Aorta (tissue), 5 donors: ENCODE measurements at places on chromosomes 3 and 15. TPM values are rescaled to one million over a fixed set of nuclear protein-coding genes. Genes with fewer than 3 reads are reported as not detected.

DNA sequence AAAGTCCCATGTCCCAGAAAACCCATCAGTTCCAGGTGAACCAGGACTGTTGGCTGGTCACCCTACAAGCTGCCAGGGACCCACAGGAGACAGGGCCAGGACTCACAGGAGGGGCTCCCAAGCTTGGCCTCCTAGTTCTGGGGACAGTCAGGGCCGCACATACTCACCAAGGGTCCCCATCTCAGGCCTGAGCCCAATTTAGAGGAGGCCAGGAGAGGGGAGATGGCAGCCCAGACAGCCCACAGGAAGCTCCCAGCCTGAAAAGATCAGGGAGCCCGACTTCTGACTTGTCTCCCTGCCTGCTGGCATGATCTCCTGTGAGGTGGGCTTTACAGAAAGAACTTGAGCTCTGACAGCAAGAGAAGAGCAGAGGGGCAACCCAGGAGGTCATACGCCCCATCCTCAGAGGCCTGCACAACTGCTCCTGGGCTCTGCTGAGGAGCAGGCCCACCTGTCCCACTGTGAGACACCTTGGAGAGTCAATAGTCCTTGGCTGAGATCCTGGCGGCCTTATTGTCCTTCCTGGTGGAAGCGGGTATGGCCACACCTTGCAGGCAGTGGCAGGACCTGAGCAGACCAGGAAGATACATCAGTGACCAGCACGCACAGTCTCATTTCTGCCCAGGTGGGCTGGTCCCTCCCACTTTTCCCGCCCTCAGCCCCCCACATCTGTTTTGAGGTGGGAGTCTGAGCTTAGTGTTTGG lies 2.5 kb upstream of the ISLR start:
- no peaks in the 10 kb centered on the region for H3K36me3 ChIP-seq

GRCh38 chr3:99505200-99505599 lies 133.2 kb upstream of the COL8A1 start:
- H3K4me1 ChIP-seq, result peaks cover 8% of the 10 kb centered on the region
- H3K4me3 ChIP-seq, result no peak overlapping the region
- DNase-seq, result no peak
- H3K27me3 ChIP-seq, result no peaks in the 10 kb centered on the region

GRCh38 chr15:66138892-66139590 lies 114.5 kb downstream of the MEGF11 start:
- no peak overlapping the region for H3K27ac ChIP-seq
- DNase-seq, result no peak
- no peaks in the 10 kb centered on the region for H3K27me3 ChIP-seq
- H3K4me3 ChIP-seq, result no peak overlapping the region

NECTIN3 gene
- total RNA-seq, result 32.2 TPM

SCN11A gene
- 0.16 TPM for total RNA-seq

SV2B gene
- total RNA-seq, result 2.5 TPM

RLBP1 gene
- not detected for total RNA-seq

- no peaks in the 10 kb centered on the region for H3K27me3 ChIP-seq
- H3K27ac ChIP-seq, result no peak overlapping the region
- no peaks in the 10 kb centered on the region for H3K36me3 ChIP-seq
- no peak for DNase-seq
- no peak overlapping the region for H3K4me3 ChIP-seq
Observed at GRCh38 chr3:132416161-132416560, 1.1 kb upstream of the DNAJC13 start.

MUC20 gene
- total RNA-seq, result 17.8 TPM

GRCh38 chr15:64687172-64687571 lies 88.2 kb downstream of the RBPMS2 start:
- no peaks in the 10 kb centered on the region for H3K4me1 ChIP-seq
- H3K4me3 ChIP-seq, result no peak overlapping the region
- H3K27ac ChIP-seq, result no peak overlapping the region

DNA sequence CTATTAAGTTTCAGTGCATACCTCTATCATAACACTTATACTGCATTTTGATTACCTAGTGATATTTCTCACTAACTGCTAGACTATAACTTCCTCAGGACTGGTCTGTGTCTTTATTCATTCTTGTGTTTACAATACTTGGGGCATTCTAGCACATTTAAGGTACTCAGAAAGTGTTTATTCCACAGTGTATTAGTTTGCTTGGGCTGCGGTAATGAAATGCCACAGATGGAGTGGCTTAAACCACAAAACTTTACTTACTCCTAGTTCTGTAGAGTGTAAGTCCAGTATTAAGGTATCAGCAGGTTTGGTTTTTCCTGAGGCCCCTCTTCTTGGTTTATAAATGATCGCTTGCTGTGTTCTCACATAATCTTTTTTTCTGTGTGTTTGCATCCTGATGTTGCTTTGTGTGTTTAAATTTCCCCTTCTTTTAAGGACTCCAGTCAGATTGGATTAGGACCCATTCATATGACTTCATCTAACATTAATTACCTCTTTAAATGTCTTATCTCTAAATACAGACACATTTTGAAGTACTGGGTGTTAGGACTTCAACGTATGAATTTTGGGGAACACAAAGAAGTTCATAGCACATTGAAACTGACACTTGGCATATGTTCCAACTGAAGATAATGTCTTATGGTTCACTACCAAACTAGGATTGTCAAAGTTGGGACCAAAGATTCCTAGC lies 23.9 kb downstream of the RNF111 start:
- peaks cover 2% of the 10 kb centered on the region for H3K36me3 ChIP-seq
- no peaks in the 10 kb centered on the region for H3K27me3 ChIP-seq
- no peak overlapping the region for H3K27ac ChIP-seq

GRCh38 chr3:70729845-70730244 lies 417.4 kb upstream of the MDFIC2 start:
- peaks cover 2% of the 10 kb centered on the region for H3K4me1 ChIP-seq
- H3K4me3 ChIP-seq, result no peak overlapping the region
- H3K27ac ChIP-seq, result no peak overlapping the region
- no peak for DNase-seq

C3orf70 gene
- total RNA-seq, result 17.2 TPM

HLTF gene
- 24.6 TPM for total RNA-seq

GRCh38 chr3:103786296-103786695 lies 1351.5 kb downstream of the ZPLD1 start:
- H3K27me3 ChIP-seq, result no peaks in the 10 kb centered on the region
- no peak for DNase-seq

- H3K36me3 ChIP-seq, result peaks cover 15% of the 10 kb centered on the region
- DNase-seq, result no peak
- no peak overlapping the region for H3K27ac ChIP-seq
Observed at GRCh38 chr3:197775317-197775716, 15.7 kb upstream of the LRCH3 start.

DNA sequence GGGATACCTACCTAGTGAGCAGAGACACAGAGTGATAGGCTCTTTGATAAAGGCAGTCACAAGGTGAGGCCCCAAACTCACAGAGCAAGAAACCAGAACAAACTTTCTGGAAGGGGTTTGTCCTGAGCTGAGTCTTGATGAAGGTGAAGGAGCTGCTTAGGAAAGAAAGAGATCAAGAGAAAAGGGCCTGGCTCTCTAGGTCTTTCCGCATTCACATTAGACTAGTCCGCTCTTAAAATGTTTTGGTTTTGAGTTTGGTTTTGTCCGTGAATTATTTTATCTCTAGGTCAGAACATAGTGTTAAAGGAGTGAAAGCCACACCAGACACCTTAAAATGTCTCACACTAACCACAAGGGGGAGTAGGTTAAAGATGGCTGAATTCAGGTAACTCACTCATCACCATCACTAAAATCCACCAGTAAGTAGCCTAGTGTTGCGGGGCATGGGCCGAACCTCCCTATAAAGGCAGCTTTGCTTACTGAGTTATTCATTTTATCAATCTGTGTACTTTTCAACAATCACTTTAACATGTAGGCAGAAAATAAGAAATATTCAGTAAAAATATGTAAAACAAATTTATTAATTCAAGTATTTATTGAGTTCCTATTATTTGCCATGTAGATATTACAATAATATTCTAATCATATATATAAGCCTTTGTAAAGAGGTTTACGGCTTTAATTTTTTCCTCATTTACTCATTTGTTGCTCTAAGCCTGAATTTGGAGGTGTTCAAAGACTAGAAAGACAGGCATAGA lies 121.5 kb upstream of the TSC22D2 start:
- H3K36me3 ChIP-seq, result no peaks in the 10 kb centered on the region
- no peaks in the 10 kb centered on the region for H3K4me1 ChIP-seq
- H3K4me3 ChIP-seq, result no peak overlapping the region
- DNase-seq, result no peak
- H3K27ac ChIP-seq, result no peak overlapping the region

TUSC7 gene
- total RNA-seq, result not detected

DNA sequence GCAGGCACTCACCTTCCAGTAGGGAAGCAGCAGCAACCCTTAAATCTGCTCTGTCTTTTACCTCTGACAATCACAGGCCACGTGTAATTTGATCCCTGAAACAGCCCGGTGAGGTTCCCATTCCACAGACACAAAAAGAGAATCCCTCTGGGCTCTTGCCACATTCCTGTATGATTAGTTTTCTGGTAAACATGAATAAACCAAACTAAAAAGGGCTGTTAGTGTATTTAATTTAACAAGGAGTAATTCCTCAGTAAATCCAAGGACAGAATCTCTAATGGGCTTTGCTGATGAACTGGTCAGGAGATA lies 186.9 kb downstream of the FAM43A start:
- no peaks in the 10 kb centered on the region for H3K27me3 ChIP-seq
- no peak for DNase-seq
- no peak overlapping the region for H3K27ac ChIP-seq
- no peaks in the 10 kb centered on the region for H3K36me3 ChIP-seq
- H3K4me3 ChIP-seq, result no peak overlapping the region

P2RY1 gene
- total RNA-seq, result 3.1 TPM

- H3K27ac ChIP-seq, result peak within 1 kb of the TSS; percentile 77
- H3K4me3 ChIP-seq, result peak within 1 kb of the TSS; percentile 88
- no peaks in the 10 kb centered on the region for H3K27me3 ChIP-seq
- DNase-seq, result peak; percentile 95
- H3K4me1 ChIP-seq, result no peaks in the 10 kb centered on the region
Observed at GRCh38 chr3:31981206-31982181, at the start of the genes OSBPL10 and ZNF860. OSBPL10 (minus strand) TSS chr3:31981262; CDS start chr3:31981179, 83 bp downstream. ZNF860 (plus strand) TSS chr3:31981750; CDS start chr3:31989080, 7,330 bp downstream.

GRCh38 chr3:7734456-7734855 lies 767.2 kb upstream of the LMCD1 start:
- no peaks in the 10 kb centered on the region for H3K27me3 ChIP-seq
- no peaks in the 10 kb centered on the region for H3K4me1 ChIP-seq
- H3K27ac ChIP-seq, result no peak overlapping the region
- no peak for DNase-seq
- H3K36me3 ChIP-seq, result no peaks in the 10 kb centered on the region

ACTL6A gene
- total RNA-seq, result 22.5 TPM

GRCh38 chr3:123899300-123899865 lies 15.3 kb upstream of the MYLK start:
- H3K36me3 ChIP-seq, result no peaks in the 10 kb centered on the region
- no peak for DNase-seq
- no peaks in the 10 kb centered on the region for H3K4me1 ChIP-seq
- no peaks in the 10 kb centered on the region for H3K27me3 ChIP-seq
- no peak overlapping the region for H3K4me3 ChIP-seq

DNA sequence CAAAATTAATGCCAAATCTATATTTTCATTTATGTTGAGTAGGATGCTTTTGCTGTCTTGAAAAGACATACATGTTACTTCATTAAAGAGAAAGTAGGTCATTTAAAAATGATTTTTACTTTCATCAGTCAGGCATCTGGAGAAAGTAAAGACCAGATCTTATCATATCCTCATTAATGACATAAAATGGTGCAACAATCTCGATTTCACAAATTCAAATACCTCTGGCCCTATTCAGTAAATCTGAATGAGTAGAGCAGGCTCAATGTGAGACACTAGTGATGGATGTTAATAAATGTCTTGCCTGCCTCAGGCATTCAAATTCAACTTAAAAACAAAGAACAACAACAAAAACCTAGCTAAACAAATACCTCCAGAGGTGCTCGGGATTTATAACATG lies 714.1 kb downstream of the NAALADL2 start:
- no peak overlapping the region for H3K4me3 ChIP-seq
- no peak overlapping the region for H3K27ac ChIP-seq
- no peak for DNase-seq

DNA sequence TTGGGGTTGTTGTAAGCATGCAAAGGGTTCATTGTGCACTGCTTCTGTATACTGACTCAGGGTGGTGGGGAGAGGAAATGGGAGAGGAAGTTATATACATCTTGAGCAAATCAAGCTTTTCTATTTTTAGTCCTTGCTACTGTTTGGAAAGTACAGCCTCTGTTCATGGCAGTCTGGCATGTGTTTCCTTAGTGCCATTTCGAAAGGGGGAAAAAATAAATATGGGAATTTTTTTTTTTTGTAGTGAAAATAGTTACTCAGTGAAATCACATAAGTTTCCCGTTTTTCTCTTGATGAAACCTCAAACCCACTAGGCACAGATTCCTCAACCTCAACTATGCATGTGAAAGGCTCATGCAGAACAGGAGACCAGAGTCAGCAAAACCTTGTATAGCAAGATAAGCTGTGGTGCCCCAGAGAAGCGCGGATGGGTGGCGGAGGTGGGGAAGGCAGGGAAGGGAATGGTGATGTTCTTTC lies 353.3 kb downstream of the LPP start:
- H3K27ac ChIP-seq, result peak overlapping the region; percentile 45
- peaks cover 17% of the 10 kb centered on the region for H3K4me1 ChIP-seq
- H3K36me3 ChIP-seq, result no peaks in the 10 kb centered on the region
- no peaks in the 10 kb centered on the region for H3K27me3 ChIP-seq
- H3K4me3 ChIP-seq, result no peak overlapping the region

RTP4 gene
- 3.5 TPM for total RNA-seq

FBN1 gene
- total RNA-seq, result 167 TPM

CCDC54 gene
- total RNA-seq, result not detected

CCR3 gene
- 0.29 TPM for total RNA-seq

DNA sequence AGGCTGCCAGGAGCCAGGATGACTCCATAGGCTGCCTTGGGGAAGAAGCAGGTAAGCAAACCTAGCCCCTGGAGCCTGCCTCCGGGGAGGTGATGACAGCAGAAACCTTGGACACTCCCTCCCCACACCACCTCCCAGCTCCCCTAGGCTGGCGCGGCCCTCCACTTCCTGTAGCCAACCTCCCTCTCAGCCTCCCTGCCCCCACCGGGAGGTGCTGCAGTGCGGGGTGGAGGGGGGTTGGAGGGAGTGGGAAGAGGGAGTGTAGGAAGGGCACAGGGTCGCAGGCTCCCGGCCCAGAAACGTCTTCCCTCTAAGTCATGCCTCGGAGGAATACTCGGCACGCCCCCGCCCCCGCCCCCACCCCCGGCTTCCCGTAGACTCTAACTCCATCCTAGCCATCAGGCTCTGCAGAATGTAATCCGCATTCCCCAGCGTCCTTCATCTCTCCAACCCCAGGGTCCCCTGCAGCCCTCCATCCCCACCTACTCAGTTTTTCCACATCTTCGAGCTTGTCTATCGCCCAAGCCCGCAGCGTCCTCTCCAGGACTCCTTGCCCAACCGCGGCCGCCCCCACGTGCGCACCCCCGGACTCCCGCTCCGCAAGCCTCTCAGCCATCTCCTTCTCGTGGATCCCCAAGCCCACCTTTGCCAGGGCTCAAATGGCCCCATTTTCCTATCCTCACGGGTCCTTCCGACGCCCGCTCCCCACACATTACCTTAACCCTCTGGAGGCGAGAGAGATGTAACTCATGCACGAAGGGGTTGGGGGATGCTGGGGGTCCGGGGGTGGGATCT lies 528 bp downstream of the LPCAT4 start:
- DNase-seq, result peak; percentile 75
- no peak overlapping the region for H3K27ac ChIP-seq
- H3K4me3 ChIP-seq, result peak overlapping the region; percentile 65
- H3K4me1 ChIP-seq, result no peaks in the 10 kb centered on the region
- H3K36me3 ChIP-seq, result no peaks in the 10 kb centered on the region

- no peaks in the 10 kb centered on the region for H3K4me1 ChIP-seq
- no peak overlapping the region for H3K4me3 ChIP-seq
- H3K27ac ChIP-seq, result no peak overlapping the region
- no peaks in the 10 kb centered on the region for H3K27me3 ChIP-seq
Observed at GRCh38 chr15:76642671-76643070, 262.5 kb downstream of the SCAPER start.
